Type B pancreatic cell (in vitro differentiated cells): ENCODE measurements at places on chromosomes 13 and 19. TPM values are rescaled to one million over a fixed set of nuclear protein-coding genes. Genes with fewer than 3 reads are reported as not detected.

DNA sequence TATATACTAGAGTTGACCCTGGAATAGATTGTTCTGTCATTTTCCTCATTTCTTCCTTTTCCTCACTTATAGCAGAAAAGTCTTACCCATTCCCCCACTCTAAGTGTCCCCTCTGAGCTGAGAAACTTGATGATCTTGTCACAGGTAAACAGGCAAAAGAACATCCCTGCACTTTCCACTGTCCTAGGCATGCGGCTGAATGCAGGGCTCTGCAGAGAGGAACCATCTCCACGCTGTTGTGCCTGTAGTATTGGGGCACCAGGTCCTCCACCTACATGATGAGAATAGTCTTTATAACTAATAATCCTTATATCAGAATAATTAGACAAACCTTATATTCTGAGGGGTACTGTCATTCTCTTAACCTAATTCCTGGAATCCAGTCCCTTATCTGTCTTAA is 211.3 kb downstream of the RBM26 start:
- DNase-seq, result no peak

DNA sequence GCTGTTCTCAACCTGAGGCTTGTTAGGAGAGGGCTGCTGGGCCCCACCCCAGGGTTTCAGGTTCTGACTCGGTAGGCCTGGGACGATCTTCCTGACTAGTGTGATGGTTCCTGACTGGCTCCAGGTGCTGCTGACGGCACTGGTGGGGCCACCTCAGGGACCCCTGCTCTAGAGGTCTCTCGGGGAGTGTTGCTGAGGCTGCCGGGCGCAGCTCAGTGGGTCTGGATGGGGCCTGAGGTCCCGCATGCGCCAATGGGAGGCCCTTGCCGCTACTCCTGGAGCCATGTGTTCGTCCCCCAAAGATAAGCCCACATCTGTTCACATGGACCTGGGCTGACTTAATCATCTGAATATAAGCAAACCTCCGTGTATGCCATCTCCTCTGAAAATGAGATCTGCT is 133.0 kb downstream of the ATP11A start:
- no peak for DNase-seq

Gene ZNF841
- 27.7 and 35.7 TPM in 2 replicates for total RNA-seq

Gene IQCN
- 7.8 and 10.2 TPM in 2 replicates for total RNA-seq

Gene MPHOSPH8
- 30.5 and 32.8 TPM in 2 replicates for total RNA-seq
